ENCODE measurements at places on chromosomes 7 and 10. TPM values are rescaled to one million over a fixed set of nuclear protein-coding genes. Genes with fewer than 3 reads are reported as not detected.

- no peaks in the 10 kb centered on the region for H3K36me3 ChIP-seq
- no peak for DNase-seq
- peaks cover 2% of the 10 kb centered on the region for H3K4me1 ChIP-seq
Observed at GRCh38 chr10:13740461-13740860, 153.7 kb downstream of the PRPF18 start.

The ERVW-1 gene
- not detected for total RNA-seq

DNA sequence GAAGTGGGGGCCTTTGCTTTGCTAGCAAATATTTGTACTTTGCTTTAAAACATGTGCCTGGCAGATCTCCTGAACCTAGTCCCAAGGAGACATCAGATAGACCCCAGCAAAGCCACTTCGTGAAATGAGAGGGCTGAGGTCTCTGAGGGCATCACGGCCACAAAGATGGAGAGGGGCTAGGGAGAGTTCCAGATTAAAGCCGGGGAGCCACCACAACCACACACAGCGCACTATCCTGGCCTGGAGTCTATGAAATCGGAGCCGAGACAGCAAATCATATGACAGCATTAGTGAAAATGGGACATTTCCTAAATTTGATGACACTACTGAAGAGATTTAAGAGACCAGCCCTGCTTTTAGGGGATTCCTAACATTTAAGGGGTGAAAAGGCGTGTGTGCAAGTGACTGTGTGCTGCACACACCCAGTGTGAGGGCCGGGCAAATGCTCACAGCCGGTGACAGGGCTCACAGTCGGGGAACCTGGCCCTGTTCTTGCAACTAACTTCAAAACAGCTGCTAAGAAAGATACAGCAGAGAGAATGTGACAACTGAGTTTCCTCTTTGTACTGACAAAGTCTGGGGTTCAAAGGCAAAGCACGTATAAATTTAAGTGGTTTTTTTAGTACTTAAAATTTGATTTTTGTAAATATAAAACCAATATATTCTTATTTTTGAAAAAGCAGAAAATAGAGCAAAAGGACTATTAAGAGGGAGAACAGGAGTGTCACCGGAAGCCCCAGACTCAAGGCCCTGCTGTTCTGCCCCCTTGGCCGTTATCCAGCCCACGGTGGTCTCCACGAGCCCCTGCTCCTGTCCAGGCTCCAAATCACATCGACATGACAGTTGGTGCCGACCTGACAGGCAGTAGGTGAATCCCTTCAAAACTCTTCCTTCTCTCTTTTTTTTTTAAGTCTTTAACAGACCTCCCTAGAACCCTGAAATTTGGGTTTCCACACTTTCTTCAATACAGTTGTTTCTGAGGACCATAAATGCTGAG lies 49.5 kb downstream of the VIPR2 start:
- no peaks in the 10 kb centered on the region for H3K27me3 ChIP-seq
- no peak overlapping the region for H3K4me3 ChIP-seq
- DNase-seq = no peak

DNA sequence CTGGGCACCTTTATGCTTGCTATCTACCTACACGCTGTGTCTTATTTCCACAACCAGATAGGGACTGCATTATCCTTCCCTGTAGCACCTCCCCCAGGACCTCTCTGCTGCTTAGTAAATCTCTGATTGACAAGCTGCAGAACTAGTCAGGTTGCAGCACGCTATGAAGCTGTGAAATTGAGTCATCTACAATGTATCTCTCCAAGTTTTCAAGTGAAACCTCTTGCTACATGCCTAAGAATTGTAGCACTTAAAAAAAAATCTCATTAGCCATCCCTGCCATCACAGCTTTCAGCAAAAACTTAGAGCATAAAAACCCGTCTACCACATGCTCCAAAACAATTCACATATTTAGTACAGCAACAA lies 69.7 kb upstream of the FGFR2 start:
- H3K36me3 ChIP-seq = no peaks in the 10 kb centered on the region
- H3K4me3 ChIP-seq = no peak overlapping the region
- H3K27me3 ChIP-seq = peaks cover 6% of the 10 kb centered on the region
- no peak overlapping the region for H3K27ac ChIP-seq

DNA sequence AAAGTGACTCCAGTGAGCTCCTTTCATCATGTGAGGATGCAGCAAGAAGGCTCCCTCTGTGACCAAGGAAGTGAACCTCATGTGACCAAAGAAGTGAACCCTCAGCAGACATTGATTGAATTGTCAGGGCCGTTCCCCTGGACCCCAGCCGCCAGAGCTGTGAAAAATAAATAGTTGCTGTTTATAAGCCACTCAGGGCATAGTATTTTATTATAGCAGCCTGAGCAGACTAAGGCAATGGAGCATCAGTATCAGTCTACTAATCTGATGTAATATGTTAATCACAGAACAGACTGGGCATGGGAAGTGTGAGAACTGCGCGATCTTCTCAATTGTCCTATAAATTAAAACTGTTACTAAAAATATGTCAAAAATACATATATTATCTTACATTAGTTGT lies 384.5 kb upstream of the PRKCQ start:
- no peaks in the 10 kb centered on the region for H3K36me3 ChIP-seq
- DNase-seq = no peak
- peaks cover 3% of the 10 kb centered on the region for H3K27me3 ChIP-seq
- no peaks in the 10 kb centered on the region for H3K4me1 ChIP-seq

- H3K27ac ChIP-seq = no peak overlapping the region
- H3K27me3 ChIP-seq = no peaks in the 10 kb centered on the region
- H3K4me1 ChIP-seq = peaks cover 58% of the 10 kb centered on the region
- H3K4me3 ChIP-seq = no peak overlapping the region
- no peak for DNase-seq
Observed at GRCh38 chr7:24827589-24827988, 70.3 kb upstream of the GSDME start.

GRCh38 chr7:157620616-157621015 lies 283.8 kb downstream of the DNAJB6 start:
- H3K27me3 ChIP-seq = peaks cover 8% of the 10 kb centered on the region
- no peaks in the 10 kb centered on the region for H3K36me3 ChIP-seq
- no peak overlapping the region for H3K27ac ChIP-seq
- DNase-seq = no peak
- no peaks in the 10 kb centered on the region for H3K4me1 ChIP-seq

GRCh38 chr7:44221231-44221791 lies 20.5 kb downstream of the YKT6 start:
- H3K27ac ChIP-seq = no peak overlapping the region
- no peaks in the 10 kb centered on the region for H3K4me1 ChIP-seq
- peaks cover 5% of the 10 kb centered on the region for H3K27me3 ChIP-seq
- no peak overlapping the region for H3K4me3 ChIP-seq

The EFCAB10 gene
- not detected for total RNA-seq

The CRYGN gene
- not detected for total RNA-seq

The OIT3 gene
- not detected for total RNA-seq

GRCh38 chr10:29377333-29377961 lies 88.6 kb downstream of the LYZL1 start:
- DNase-seq = no peak
- peaks cover 5% of the 10 kb centered on the region for H3K27me3 ChIP-seq
- no peak overlapping the region for H3K4me3 ChIP-seq
- no peaks in the 10 kb centered on the region for H3K36me3 ChIP-seq

The ANXA7 gene
- total RNA-seq = 150 TPM

The TUBB8 gene
- not detected for total RNA-seq

All from activated B cell treated with CpG ODN at 0.5 μM for 24 hours (primary cell).